T-helper 1 cell (primary cell): ENCODE measurements at places on chromosomes 7 and 10.
A peak's percentile ranks its signal among the peaks of the same experiment; 100 is the strongest.

- DNase-seq: no peak
These were observed 247.3 kb downstream of the SEMA3A start for GRCh38 chr7:83947260-83947659.

GRCh38 chr7:13742126-13742525 is 247.3 kb downstream of the ETV1 start:
- no peak for DNase-seq

GRCh38 chr10:59904426-59905065 is 1.8 kb downstream of the CCDC6 start:
- no peak for DNase-seq

GRCh38 chr7:45917658-45918057 is 3.4 kb downstream of the IGFBP3 start:
- peak; percentile 61 for DNase-seq

- no peak for DNase-seq
These were observed 37.4 kb upstream of the PRKCQ start for GRCh38 chr10:6617309-6618076.

GRCh38 chr10:92914478-92915325 is 66.4 kb downstream of the EXOC6 start:
- DNase-seq: no peak

DNA sequence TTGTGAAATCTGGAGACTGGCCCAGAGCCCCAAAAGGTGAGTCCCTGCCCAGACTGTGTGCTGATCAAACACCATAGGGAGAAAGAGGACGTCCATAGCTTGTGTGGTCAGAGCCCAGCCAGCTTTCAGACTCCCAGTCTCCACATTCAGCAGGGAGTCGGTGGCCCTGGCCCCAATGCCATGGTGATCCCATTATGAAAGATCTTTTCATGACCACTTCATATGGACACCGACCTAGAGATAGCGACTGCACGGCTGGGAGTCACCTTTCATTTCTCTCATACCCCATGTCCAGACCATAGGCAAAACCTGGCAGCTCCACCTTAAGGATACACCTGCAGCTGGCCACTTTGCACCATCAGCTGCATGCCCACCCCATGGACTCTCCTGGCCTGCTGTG is 126.4 kb downstream of the ARHGAP22 start:
- no peak for DNase-seq

DNA sequence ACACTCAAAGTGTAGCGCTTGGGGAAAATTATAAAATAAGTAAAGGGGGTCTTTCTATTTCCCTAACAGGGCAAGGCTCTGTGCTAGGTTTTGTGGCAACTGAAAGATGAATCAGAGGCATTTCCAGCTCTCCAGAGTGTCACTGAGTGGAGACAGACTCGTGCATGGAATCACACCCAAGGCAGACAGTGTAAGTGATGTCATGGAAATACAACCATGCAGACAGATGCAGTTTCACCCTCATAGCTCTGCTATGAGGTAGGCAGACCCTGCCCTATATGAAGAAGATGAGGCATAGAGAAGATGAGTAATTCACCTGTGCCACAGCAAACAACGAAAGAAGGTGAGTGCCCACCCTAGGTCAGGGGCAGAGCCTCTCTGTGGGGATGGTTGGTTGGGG is 57.2 kb upstream of the PITRM1 start:
- DNase-seq: no peak

GRCh38 chr7:74187915-74188675 is 13.9 kb downstream of the EIF4H start:
- no peak for DNase-seq

DNA sequence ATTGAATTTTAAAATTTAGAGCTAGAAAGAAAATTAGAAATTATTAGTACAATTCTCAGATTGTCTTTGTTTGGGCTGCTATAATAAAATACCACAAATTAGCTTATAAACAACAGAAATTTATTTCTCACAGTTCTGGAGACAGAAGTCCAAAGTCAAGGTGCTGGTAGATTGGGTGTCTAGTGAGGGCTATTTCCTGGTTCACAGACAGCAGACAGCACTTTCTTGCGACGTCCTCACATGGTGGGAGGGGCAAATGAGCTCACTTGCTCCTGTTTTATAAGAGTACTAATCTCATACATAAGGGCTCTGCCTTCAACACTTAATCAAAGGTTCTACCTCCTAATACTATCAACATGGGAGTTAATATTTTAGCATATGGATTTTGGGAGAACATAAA is 134.1 kb downstream of the MDFIC start:
- no peak for DNase-seq

- DNase-seq: no peak
These were observed 191.7 kb downstream of the ARL4A start for GRCh38 chr7:12879139-12879538.

- no peak for DNase-seq
These were observed 220.5 kb downstream of the ELFN1 start for GRCh38 chr7:1890289-1891235.

DNA sequence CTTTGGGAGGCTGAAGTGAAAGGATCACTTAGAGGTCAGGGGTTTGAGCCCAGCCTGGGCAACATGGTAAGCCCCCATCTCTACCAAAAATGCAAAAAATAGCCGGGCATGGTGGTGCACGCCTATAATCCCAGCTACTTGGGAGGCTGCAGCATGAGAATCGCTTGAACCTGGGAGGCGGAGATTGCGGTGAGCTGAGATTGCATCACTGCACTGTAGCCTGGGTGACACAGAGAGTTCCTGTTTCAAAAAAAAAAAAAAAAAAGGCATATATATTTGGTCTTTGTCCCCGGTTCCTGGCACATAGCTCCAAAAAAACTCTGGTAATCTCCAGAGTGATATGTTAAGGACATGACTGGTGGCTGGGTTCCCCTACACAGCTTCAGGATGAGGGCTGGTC is 147.3 kb downstream of the SEC23IP start:
- DNase-seq: no peak

DNA sequence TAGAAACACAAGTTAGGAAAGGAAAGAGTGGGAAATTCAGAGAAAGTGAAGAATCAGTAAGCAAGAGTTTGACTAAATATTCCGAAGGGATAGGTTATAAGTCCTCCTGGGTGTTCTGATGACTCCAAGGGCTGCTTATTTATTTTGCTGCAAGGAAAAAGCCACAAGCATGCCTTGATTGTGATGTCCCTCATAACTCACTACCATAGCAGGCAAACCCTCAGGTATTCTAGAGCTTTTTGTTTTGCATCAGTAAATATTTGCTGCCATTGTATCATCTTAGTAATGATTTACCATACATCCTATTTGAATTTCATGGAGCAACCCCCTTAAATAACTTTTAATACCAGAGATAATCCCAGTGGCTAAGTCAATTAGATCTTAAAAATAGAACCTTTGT is 688.1 kb downstream of the SUGCT start:
- DNase-seq: no peak

GRCh38 chr7:46982928-46983327 is 599.0 kb downstream of the TNS3 start:
- no peak for DNase-seq

GRCh38 chr7:38142736-38143135 is 35.3 kb upstream of the STARD3NL start:
- DNase-seq: no peak

DNA sequence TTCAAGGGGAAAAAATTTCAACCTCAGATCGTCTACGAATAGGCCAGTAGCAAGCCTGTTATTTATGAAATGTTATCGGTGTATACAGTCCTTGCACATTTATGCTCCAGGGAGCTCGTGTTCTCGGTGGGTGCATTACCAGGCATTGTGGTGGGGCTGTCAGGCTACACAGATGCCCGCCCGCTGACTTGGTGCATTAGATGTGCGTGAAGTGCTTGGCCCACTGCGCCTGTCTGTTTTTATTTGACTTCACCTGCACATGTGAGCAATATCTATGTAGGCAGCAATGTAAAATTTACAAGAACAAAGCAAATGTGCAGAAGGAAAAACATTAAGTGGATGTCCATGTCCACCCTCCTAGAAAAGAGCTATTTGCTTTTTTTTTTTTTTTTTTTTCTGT is 2.8 kb downstream of the FOXK1 start:
- DNase-seq: no peak

DNA sequence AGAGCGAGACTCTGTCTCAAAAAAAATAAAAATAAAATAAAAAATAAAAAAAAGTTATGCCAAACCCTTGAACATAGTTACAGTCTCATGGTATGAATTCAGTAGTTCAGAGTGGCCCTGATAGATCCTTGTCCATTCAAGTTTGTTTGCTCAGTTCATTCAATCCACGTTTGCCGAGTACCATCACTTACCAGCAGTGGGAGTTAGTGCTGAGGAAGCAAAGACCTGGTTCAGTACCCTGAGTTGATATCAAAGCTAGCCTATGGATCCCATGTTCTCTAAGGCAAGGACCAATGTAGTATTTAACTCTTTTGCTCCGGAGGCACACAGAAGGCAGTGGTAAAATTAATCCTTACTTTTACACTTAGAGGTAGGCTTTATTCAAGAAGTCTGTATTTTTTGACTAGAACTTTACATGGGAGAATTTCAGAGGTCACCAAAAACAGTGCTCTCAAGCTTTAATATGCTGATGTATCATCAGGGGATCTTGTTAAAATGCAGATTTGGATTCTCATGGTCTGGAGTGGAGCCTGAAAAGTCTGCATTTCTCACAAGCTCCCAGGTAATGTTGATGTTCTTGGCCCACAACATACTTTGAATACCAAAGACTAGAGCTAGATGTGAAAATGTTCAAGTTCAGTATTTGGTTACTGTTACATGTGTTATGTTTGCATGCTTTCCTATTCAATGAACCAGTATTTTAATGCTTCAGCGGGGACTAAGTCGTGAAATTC is 38.1 kb upstream of the HBP1 start:
- DNase-seq: no peak
